B cell (primary cell): ENCODE measurements at places on chromosomes 7 and 10. TPM values are rescaled to one million over a fixed set of nuclear protein-coding genes. Genes with fewer than 3 reads are reported as not detected.

OR2A1 gene
- total RNA-seq: not detected in 2 replicates

MET gene
- 0.59 and 1.9 TPM in 2 replicates for total RNA-seq

MRC1 gene
- 0.12 and 0.44 TPM in 2 replicates for total RNA-seq

MNX1 gene
- total RNA-seq: not detected in 2 replicates

NEUROD6 gene
- total RNA-seq: not detected in 2 replicates

GNB2 gene
- total RNA-seq: 127 TPM in 2 replicates

FGL2 gene
- total RNA-seq: 6.5 and 7.0 TPM in 2 replicates

MYPN gene
- not detected in 2 replicates for total RNA-seq

SNX10 gene
- 26.5 and 33.6 TPM in 2 replicates for total RNA-seq

TMEM236 gene
- total RNA-seq: 0.27 and 0.34 TPM in 2 replicates

SPDYE16 gene
- total RNA-seq: 0.53 and 0.69 TPM in 2 replicates

RGS10 gene
- total RNA-seq: 16.8 and 20.3 TPM in 2 replicates

ZNF485 gene
- total RNA-seq: 8.4 and 9.5 TPM in 2 replicates

R3HCC1L gene
- total RNA-seq: 25.1 and 26.8 TPM in 2 replicates

GTF2IRD2 gene
- total RNA-seq: 57.4 and 59.1 TPM in 2 replicates

CALHM2 gene
- total RNA-seq: 42.8 and 46.2 TPM in 2 replicates

ZCCHC24 gene
- total RNA-seq: 2.1 and 2.3 TPM in 2 replicates

ZNF277 gene
- 18.6 and 20.4 TPM in 2 replicates for total RNA-seq

PNLIPRP3 gene
- not detected in 2 replicates for total RNA-seq
